ENCODE measurements at places on chromosomes 1 and 21.

GRCh38 chr1:219330001-219330400 lies 156.3 kb downstream of the LYPLAL1 start:
- no peak for DNase-seq

GRCh38 chr1:93805027-93805610 lies 73.9 kb downstream of the DNTTIP2 start:
- no peak for DNase-seq

DNA sequence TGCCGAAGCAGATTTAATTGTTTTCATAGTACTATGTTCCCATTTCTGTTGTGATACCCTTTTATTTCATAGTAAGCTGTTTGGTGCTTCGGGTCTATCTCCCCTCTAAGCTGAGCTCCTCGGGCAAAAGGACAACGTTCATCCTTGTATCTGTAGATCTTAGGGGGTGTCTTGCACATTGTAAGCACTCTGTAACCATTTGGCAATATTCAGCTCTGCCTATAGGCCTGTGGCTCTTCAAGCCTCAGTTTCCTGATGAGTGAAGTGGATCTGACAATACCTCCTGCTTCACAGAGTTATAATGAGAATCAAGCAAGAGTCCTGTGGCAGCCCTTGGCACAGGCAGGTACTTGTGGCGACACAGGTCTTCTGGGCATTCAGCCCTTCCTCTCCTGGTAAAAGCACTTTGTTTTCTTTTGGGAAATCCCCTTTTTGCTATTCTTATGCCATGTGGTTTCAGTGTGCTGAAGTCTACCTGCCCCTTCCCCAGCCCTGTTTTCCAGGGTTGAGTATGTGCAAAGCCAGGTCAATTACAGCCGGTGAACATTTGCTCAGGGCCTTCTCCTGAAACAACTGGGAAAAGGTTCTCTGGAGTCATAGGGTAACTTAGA lies 8.5 kb upstream of the EXO1 start:
- DNase-seq = no peak

DNA sequence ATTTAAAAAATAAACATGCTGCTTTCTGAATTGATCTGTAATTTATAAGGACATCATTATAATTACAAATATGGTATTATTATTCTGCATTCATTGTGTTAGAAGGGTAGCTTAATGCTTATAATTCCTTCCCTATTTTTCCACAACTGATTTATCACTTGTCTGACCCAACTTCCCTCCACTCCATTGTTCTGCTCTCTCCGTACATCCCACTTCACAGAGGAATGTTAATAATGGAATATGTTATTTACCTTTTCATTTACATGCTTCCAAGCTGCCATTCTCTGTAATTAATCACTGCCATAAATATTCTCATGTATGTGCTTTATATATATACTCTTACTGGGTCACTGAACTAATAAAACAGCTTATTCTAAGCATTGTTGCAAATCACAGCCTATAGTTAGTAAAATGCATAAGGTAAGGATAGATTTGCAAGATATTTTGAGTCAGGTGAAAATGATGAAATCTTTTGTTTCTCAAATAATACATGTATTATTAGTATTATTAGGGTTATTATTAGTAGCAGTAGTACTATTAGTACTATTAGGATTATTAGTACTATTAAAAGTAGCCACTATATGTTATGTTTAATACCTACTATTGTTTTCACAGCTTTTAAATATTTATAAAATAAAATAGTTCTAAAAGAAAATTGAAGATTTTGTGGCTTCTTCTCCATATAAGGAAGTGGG lies 70.6 kb upstream of the NEK7 start:
- no peak for DNase-seq

DNA sequence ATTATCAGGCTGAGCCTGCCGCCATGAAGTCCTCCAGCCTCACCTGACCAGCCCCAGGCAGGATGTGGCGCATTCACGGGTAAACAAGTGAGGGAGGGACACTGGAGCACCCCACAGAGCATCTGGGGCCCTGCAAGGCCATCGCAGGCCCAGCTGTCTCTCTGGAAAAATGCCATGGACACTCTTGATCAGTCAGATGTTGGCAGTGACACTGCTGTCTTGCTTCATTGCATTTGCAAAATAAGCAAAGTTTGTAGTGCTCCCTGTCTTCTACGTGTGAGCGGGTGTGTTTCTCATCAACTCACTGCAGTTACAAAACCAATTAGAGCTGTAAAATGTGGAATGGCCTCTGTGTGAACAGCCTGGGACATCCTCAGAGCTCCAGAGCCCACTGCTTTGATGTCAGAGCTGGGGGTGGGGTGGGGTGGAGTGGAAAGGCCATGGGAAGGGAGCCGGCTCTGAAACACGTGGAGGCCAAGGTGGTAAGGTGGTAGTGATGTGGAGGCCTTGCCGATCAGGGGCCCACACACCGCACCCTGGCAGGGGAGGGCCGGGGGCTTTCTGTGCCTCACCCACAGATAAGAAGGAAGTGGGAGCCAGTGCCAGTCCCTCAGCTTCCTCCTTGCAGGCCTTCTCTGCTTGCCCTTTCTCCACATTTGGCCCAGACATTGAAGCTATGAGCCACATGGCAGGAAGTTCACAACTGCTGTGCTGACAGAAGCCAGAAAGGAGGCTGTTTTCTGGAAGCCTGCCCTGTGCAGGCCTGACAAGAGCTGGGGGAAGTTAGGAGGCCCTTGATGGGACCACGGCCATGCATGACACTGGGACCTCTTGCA lies 254.9 kb downstream of the RHOU start:
- DNase-seq = no peak

- no peak for DNase-seq
These were observed 1.3 kb downstream of the FNBP1L start for GRCh38 chr1:93448983-93449804.

DNA sequence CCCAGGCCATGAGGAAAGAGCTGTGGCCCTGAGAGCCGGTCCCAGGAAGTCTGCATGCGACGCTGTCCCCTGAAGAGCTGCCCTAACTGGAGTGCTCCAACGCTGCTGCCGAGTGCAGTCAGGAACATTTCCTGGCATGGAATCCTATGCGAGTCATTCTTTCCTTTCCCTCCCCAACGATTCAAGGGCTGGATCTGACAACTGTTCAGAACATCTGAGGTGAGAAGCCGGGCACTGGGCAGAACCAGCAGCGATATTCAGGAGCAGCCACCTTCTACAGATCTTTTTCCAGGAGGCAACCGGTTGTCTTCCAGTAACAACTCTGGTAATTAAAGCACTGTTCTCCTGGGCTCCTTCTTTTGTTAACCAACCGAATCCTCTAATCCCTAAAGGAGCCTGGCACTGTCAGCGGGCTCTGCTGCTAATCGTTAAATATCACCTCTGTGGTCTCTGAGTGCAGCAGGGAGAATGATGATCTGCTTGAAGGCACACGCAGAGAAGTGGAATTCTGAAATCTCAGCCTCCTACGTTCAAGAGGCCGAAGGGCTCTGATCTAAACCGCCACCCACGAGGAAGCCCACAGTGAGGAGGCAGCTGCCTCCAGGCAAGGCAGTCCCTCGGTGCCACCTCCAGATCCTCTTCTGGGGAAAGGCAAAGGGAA lies 55.8 kb downstream of the SLC45A1 start:
- DNase-seq = no peak

DNA sequence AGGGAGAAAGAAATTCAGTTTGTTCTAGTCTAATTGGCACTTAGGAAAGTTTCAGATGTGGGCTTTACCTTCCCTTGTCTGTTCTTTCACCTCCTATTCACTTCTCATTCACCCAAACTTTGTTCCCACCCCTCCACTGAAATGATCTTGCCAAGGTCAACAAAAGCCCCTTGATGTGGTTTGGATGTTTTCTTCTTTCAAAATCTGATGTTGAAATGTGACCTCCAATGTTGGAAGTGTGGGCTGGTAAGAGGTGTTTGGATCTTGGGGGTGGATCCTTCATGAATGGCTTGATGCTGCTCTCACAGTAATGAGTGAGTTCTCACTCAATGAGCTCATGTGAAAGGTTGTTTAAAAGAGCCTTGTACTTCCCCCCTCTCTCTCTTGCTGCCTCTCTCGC lies 379.3 kb downstream of the HHIPL2 start:
- DNase-seq = no peak

GRCh38 chr1:183600136-183600535 lies 9.9 kb upstream of the NCF2 start:
- no peak for DNase-seq

GRCh38 chr1:66352792-66353191 lies 181.2 kb upstream of the SGIP1 start:
- no peak for DNase-seq

DNA sequence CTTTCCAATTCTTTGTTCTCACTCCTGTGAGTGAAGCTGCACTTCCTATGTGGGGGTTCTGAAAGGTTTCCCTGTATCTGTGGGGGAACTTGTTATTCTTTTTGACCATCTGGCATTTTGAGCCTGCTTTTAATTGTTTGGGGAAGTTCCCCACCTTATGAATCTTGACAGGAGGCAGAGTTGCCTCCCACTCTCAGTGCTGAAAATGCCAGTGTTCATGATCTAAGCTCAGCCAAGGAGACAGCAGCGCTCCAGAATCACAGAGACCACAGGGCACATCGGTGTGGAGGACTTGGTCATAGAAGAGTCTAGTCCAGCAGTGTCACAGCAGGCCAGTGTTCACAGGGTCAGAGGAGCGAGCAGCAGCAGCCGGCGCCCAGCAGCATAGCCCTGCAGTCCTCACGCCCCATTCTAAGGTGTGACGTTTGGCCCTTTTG lies 63.8 kb upstream of the PRDX6 start:
- DNase-seq = no peak

- no peak for DNase-seq
These were observed 208.2 kb downstream of the S1PR1 start for GRCh38 chr1:101444873-101445618.

- DNase-seq = no peak
These were observed 107.8 kb downstream of the PRDM16 start for GRCh38 chr1:3176820-3177219.

DNA sequence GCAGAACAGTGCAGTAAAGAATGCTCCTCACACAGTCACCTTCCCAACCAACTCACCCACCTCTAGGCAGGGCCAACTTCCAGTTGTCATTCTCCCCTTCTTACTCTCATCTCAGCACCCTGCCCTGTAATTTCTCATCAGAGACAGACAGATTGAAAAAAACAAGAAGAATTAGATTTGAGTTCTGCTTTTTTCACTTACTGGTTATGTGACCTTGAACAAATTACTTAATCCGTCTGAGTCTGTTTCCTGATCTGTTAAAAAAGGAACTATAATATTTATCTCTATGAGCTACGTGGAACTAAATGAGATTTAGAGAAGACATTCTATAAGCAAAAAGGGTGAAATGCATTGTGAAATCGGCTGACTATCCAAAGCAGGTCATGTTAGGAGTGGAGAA lies 330.3 kb downstream of the ZNF326 start:
- no peak for DNase-seq

DNA sequence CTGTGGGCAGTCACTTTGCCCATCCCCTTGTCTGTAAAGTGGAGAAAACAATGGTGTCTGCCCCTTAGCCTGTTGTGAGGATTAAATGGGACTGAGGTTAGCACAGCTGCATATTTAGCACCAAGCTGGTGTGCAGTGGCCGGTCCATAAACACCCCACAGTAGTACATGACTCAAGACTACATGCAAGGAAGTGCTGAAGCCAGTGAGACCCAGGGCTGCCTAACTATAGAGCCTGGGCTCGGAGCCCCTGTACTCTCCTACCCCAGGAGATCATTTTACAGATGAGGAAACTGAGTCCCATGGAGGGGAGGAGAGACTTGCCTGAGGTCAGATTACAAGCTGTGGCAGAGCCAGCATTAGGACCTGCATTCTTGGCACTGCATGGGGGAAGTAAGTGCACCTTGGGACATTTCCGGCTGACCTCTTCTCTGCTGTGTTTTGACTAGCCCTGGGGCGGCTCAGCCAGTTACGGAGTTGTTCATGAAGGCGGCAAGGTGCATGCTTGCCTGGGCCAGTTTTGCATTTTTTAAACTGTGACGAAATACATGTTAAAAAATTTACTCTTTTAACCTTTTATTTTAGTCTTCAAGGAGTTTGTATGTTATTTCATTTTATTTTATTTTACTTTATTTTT lies 3.2 kb downstream of the SERINC2 start:
- DNase-seq = no peak

DNA sequence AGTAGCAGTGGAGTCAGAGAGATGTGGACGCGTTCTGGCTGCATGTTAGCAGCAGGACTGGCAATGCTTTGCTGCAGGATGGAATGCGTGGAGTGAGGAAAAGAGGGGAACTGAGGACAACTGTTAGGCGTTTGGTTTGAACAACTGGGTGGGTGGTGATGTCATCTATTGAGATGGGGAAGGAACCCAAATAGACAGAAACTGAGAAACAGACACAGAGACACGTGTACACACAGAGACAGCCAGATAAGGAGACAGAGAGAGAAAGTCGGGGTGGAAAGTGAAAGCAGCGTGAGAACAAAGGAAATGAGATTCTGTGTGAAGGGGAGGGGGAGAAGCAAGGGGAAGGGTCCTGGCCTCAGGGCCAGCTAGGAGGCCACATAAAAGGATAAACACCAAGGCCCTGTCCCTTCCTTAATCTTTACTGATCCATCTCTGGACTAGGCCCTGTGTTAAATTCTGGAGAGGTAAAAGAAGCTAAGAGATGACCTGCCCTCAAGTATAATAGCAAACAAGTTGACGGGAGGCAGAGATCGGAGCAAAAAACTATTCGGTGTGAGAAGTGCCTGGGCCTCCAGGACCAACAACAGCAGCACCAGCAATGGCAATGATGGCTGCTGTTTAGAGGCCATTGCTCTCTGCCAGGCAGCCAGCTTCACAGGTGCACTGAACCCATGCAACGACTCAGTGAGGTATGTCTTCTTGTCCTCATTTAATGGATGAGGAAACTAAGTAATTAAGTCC lies 31.6 kb downstream of the VWA5B1 start:
- no peak for DNase-seq

DNA sequence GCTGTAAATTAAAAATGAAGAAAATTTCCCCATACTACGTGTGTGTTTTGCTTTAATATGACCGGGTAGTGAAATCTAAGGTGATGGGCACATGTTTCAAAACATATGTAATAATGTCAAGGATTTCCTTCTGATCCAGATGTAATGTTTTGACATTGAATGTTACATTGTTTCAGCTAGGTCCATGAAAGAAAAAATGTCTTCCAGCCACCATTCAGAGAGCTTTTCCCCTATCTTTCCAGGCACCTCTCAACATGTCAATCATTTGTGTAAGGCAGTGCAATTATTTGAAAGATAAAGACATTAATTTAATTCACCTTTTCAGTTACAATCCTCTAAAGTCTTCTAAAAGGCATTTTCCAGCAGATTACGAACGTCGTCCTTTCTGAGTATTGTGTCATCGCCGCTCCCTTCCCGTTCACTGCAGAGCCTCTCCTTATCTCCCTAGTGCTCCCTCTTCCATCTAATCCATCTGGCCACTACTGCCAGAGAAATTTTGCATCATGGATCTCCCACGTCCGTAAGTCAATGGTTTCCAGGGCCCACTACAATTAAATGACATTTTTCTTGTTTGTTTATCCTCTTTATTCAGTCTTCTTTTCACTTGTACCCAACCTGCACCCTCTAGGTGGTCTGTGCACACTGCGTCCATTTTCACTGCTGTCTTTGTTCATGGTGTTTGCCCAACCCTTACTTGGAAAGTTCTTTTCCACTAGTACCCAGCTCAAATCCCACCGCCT lies 1.3 kb upstream of the VAMP3 start:
- no peak for DNase-seq

- no peak for DNase-seq
These were observed 241.0 kb downstream of the KCNJ6 start for GRCh38 chr21:37675202-37675801.

All from cortex of kidney (tissue), 1 donor.